Nephron progenitor cell (in vitro differentiated cells): ENCODE measurements at places on chromosomes 6 and 20.

- no peak for DNase-seq
Observed at GRCh38 chr6:43739642-43740091, 30.3 kb upstream of the VEGFA start.

- no peak for DNase-seq
Observed at GRCh38 chr20:18808712-18809111, 4.9 kb upstream of the SCP2D1 start.

DNA sequence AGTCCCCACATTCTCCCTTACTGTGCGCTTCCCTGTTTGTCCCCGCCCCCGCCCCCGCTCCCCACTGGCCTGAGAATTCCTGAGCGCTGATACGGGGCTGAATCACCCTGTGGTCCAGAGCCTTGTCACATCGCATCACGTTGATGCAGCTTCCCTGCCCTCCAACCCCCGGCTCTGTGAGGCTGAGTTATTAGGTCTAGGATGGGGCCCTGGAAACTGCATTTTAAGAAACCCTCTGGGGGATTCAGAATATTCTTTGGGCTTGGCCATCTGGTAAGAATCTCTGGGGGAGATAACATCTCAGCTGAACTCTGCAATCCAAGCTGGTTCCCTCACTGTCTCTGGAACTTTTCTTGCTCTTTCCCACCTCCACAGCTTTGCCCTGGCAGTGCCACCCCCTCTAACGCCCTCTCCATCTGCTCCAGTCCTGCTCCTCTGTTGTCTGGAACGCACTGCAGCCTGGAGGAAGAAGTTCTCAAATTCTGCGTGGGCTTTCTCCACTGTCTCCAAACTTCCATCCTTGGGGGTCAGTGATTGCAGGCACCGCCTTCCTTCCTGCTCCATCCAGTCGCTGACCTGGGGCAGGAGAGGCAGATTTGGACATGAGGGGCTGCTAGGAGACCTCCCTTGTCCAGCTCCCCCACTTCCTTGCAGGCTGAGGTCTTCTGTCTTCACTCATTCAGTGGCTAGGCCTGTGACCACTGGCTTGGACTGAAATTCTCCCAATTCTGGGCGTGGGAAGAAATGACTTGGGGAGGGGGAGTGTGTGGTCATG, 42.6 kb downstream of the KIAA1755 start:
- DNase-seq: no peak

- DNase-seq: no peak
Observed at GRCh38 chr20:60064554-60065196, 106.5 kb downstream of the CDH26 start.

DNA sequence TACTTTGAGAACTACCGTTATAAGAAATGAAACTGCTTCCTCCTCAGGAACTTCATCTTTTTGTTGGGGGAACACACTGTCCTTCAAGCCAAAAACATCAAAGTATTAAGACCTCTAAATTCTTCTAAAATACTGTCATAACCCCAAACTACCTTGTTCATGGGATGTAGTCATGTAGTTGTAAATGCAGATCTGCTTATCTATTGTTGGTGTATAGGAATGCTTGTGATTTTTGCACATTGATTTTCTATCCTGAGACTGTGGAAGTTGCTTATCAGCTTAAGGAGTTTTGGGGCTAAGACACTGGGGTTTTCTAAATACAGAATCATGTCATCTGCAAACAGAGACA, 282.9 kb upstream of the RUNX2 start:
- no peak for DNase-seq

GRCh38 chr6:120077489-120077888, 727.9 kb upstream of the MAN1A1 start:
- DNase-seq: peak; percentile 24

- DNase-seq: peak; percentile 82
Observed at GRCh38 chr20:49979030-49979832, 3.5 kb upstream of the SNAI1 start.

DNA sequence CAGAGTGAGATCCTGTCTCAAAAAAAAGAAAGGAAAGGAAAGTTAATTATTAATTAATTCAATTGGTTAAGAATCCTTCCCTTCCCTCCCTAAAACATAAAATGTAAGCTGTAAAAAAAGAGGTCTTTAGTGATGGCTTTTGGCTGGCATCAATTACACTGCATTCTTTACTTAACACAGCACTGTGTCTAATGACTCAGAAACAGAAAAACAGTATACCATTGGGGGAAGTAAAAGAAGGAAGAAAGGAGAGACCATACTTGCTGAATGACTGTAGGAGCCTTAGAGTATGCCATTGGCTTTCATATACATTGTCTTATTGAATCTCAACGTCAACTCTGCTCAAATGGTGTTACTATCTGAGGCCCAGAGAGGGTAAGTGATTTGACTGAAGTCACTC, 18.3 kb upstream of the CITED2 start:
- no peak for DNase-seq

- peak; percentile 59 for DNase-seq
Observed at GRCh38 chr6:37650071-37650481, 47.6 kb downstream of the MDGA1 start.

- DNase-seq: no peak
Observed at GRCh38 chr6:137729866-137730629, 137.0 kb upstream of the TNFAIP3 start.

DNA sequence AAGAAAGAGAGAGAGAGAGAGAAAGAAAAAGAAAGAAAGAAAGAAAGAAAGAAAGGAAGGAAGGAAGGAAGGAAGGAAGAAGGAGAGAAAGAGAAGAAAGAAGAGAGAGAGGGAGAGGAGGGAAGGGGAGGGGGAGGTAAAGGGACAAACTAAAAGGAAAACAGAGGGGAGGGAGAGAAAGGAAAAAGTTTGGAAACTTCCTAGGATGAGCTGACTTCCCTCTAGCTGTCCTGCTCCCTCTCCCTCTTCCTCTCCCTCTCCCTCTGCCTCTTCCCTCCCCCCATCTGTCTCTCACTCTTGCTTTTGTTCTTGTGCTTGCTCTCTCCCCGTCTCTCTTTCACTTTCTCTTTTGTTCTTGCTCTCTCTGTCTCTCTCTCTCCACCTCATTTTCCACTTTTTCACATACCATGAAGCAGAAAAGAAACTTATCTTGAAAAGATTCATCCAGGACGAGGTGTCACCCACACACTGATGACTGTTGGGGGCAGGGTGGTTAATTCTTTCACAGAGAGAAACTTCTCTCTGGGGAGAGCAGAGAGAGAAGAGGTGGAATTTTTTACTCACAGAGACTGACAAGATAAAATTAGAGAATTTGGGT, 56.4 kb upstream of the DUSP22 start:
- DNase-seq: no peak

GRCh38 chr6:170051229-170052172, 239.4 kb downstream of the DLL1 start:
- no peak for DNase-seq
